ENCODE measurements at places on chromosomes 7 and 10.

GRCh38 chr10:6232846-6233724, 30.4 kb downstream of the PFKFB3 start:
- no peak for DNase-seq

GRCh38 chr10:110181911-110182310, 25.5 kb upstream of the MXI1 start:
- no peak for DNase-seq

DNA sequence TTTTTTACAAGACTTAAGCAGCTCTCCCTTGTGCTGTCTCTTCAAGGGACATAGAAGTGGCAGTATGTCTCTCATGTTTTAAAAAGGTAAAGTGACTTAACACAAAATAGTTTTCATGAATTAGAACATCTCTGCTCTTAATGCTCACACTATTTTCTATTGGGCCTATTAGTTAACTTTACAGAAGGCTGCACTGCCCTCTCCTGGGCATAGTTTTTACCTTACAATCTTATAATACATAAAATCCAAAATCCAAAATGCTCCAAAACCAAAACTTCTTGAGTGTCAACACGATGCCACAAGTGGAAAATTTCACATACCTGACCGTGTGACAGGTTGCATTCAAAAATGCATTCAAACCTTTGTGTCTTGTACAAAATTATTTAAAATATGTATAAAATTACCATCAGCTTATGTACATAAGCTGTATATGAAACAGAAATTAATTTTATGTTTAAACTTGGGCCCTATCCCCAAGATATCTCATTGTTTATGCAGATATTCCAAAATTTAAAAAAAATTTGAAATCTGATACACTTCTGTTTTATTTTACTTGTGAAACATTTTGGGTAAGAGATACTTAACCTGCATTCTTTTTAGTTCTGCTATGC, 25.8 kb downstream of the TES start:
- no peak for DNase-seq

- no peak for DNase-seq
Observed at GRCh38 chr10:62393237-62393636, 19.1 kb downstream of the ZNF365 start.

GRCh38 chr7:130831322-130831721, 97.3 kb upstream of the KLF14 start:
- DNase-seq, result no peak

DNA sequence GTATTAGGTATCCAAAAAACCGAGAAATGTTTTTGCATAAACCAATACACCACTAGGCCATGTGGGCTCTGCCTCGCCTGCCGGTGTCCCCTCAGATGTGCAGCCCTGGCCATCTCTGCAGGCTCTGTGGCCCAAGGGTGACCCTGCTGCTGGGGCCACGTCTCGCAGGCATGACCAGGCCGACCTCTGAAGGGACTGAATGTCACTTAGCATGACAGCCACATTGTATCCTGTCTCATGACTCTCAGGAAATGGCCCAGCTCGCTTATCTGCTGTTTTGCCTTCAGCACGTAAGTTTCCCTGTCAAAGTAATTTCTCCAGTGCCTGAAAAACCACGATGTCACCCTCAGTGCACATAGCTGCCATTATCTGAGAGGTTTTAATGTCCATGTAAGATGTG, 49.5 kb upstream of the ZNF32 start:
- DNase-seq, result no peak

DNA sequence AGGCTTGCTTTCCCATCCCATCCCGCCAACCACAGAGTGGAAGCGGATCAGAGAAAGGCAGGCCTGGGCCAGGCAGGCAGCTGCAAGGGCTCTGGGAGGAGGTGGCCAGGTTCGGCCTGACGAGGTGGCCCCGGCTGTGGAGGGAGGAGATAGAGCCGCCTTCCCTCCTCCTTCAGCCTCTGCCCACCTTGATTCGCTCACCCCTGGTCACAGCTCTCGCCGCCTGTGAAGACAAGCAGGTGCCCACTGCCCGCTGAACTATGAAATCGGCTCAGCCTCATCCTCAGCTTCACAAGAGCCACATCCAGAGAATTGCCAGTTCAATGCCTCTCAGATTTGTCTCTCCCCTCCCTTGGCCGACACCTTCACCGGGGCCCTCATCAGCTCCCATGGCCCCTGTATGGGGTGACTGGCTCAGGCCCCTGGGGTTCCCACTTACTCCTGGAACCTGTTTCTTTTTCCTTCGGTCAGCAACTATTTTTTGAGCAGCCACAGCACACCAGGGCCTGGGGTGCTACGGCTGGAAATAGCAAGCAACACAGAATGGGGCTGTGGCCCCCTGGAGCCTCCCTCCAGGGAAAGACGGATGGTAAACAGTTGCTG, 80.0 kb upstream of the CHST15 start:
- DNase-seq, result no peak

DNA sequence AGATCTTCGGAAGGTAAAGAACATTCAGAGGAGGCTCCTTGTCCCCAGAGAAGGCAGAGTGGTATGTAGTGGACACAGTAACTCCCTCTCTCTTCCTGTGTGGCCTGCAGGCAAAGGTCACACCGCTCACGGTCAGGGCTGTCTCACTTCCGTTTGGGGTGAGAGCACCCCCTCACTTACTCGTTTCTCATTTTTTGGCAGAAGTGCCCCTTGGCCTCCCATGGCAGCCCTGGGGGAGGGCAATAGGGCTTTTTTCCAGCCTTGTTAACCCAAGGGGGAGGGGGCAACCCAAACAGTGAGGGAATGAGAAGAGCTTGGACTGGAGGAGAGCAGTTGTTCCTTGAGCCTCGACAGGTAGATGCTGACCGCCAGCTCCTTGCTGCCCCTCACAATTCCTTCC, 31.8 kb upstream of the SRGN start:
- no peak for DNase-seq

- no peak for DNase-seq
Observed at GRCh38 chr7:1858435-1859265, 188.6 kb downstream of the ELFN1 start.

DNA sequence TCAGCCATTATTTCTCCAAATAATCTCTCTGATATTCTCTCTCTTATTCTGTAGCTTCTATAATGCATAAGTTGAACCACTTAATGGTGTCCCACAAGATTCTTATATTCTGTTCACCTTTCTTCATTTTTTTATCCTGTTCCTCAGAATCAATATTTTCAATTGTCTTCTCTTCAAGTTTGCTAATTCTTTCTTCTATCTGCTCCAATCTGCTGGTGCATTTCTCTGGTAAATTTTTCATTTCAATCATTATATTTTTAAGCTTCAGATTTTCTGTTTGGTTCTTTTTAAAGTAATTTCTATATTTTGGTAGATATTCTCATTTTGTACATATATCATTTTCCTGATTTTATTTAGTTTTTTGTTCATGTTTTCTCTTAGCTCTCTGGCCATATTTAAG, 272.6 kb downstream of the ZEB1 start:
- no peak for DNase-seq

DNA sequence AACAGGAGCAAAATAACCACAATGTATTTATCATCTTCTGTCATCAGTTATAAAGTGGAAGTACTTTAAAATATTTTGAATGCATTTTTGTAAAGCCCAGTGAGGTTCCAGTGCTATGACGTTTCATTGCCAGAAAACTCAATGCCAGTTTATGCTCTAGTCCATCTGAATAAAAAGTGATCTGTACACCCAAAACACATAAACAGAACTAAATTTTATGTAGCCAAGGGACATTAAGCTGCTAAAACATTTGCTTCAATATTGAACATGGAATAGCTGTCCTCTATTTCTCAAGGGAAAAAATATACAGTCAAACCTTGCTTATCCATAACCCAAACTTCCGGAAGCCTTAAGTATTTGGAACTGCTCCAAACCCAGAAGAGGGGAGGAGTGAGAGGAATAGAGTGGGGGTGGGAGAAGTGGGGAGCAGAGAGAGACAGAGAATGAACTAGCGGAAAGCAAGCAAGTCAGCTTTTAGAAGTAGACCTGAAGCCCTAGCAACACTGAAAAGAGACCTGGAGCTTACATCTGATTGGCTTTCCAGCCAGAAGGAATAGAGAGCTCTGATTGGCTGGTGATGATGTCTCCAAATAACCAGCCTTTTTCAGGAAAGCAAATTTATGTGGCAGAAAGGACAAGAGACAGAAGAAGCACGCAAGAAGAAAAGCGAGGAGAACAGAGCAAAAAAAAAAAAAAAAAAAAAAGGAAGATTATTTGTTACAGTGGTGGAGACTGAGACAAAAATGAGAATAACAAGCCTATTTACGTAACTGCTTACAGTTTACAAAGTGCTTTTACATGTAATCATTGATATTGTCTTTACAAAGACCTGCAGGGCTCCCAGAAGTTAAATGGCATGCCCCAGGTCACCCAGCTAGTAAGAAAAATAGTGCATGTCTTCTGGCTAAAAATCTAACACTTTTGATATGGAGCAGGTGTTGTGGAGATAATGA, 196.0 kb downstream of the RNLS start:
- peak; percentile 29 for DNase-seq

- DNase-seq, result no peak
Observed at GRCh38 chr10:61472090-61472674, 19.0 kb upstream of the TMEM26 start.

DNA sequence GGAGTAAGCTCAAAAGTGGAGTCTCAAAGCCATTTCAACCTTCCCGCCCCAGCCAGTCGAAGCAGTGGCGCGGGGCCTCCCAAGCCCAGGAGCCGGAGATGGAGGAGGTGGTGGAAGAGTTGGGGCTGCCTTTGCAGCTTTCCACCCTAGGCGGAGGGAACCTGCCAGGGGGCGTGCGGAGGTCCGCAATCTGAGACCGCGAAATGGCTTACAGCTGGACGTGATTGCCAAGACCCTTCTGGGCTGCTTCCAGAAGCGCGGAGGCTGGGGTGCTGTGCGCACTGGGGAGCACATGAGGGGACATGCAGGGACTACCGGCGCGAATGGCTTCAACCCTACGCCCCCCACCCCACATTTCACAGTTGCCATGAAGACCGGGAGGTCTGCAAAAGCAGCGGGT, 86.2 kb downstream of the PRR15 start:
- DNase-seq, result no peak

DNA sequence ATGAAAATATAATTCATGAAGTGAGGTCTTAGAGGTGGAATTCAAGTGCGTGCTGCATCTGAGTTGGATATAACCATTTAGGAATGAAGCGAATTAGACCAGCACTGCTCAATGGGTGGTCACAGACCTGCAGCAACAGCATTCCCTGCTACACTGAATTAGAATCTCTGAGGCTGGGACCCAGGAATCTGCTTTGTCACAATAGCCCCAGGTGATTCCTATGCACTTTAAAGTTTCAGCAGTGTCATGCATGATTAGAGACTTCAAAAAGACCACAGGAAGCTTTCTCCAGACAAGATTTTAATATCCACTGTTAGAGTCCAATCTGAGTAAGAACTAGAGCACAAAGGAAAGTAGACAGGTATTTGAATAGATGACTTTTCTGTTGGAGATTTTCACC, 352.8 kb upstream of the VSTM2A start:
- DNase-seq, result no peak

DNA sequence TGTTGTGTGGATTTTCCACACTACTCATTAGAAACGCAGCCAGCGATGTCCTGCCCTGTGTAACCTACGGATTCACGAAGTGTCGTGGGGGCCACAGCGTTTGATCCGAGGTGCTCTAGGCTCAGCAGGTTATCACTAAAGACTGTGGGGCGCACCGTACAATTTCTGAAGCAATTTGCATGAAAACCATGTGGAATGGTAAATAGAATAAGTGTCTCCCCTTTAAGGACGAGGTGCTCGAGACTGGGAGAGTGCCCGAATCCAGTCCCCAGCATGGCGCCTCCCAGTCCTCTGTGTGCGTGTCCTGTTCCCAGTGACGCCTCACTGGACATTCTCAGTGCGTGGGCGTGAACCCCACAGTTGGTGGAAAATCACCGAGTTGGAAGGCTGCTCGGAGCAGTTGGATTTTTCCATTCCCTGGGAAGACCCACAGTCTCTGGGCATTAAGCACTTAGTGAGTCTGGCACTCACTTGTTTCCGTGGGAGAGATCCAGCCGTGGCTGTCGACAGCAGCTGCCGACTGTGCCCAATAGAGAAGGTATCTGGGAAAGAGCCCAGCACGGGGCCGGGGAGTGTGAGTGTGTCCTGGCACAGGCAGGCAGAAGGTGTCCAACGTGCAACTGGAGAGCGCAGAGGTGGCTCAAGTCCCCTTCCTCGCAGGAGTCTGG, 37.0 kb downstream of the PFKP start:
- DNase-seq, result no peak

GRCh38 chr7:33760146-33760545, 145.2 kb upstream of the BMPER start:
- no peak for DNase-seq

- no peak for DNase-seq
Observed at GRCh38 chr10:91592266-91592975, 40.5 kb downstream of the PPP1R3C start.

GRCh38 chr7:111931016-111931517, 275.1 kb downstream of the DOCK4 start:
- DNase-seq, result peak; percentile 21

GRCh38 chr7:16433568-16434122, 12.3 kb upstream of the CRPPA start:
- no peak for DNase-seq

GRCh38 chr10:123187781-123188180, 33.6 kb downstream of the BUB3 start:
- DNase-seq, result no peak

DNA sequence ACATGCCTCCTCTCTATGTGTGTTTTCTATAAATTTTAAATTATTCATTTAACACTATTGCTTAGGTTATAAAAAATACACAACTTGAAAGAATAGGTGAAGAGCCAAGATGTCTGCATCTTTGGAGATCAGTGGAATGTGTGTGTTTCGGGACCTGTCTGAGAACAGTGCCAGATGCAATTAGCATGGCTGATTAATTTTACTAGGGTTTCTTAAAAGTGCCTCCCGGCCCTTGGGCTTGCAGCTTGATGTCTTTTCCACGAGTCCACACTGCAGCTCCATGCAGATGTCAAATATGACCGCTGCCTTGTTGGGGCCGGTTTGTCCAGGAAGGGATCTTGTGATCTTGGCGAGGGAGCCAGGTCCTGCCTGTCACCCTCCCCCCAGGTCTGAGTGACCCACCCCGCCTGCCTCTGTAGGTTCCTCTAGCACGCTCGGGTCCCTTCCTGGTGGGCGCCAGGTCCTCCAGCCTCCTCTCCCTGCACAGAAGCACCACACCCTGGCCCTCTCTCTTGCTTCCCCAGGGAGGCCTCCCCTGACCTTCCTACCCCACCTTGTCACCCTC, 20.7 kb downstream of the LHPP start:
- DNase-seq, result no peak

DNA sequence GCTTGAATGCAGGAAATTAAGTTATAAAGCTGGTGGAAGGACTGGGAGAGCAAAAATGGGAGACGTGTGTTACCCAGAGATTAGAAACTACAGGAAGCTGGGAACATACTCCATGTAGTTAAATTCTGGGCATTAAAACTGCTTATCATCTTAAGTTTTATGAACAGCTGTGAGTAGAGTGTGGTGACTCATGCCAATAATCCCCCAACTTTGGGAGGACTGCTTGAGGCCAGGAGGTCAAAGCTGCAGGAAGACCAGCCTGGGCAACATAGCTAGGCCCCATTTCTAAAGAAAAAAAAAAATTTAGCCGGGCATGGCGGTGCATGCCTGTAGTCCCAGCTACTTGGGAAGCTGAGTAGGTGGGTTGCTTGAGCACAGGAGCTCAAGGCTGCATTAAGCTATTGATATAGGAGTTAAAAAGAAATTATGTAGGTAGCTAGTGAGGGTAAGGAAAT, 56.2 kb upstream of the SEPHS1 start:
- DNase-seq, result no peak

GRCh38 chr7:2996141-2996540, 47.5 kb downstream of the CARD11 start:
- DNase-seq, result no peak

All from neuronal stem cell (in vitro differentiated cells).